CD4-positive, alpha-beta T cell treated with Interferon gamma for 1 hour (primary cell): ENCODE measurements at places on chromosomes 3 and 15.

DNA sequence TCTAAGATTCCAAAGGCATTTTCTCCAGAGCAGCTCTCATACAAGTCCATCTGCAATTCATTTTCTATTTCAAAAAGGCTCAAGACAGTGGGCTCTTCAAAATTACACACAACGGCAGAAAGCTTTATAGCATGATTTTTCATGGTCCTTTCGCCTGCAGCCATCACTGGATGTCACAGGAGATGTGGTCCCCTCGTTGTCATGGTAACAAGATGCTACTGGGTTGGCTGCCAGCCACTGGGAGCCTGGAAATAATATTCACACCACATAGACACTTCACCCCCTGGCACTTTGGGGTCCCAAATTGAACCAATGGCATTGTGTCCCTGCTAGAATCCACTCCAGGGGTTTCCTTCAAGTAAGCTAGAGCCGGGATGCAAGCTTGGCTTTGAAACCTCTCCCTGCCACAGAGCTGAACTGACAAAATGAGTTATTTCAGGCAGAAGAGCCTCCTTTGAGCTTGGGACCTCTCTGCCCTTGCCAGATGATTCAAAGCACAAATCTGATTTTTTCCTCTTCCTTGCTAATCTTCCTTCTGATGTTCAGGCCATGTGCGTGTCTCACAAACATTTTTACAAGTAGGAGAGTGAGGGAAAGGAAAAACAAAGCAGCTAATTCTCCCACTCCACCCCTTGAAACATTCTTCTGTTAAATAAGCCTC, 512.6 kb upstream of the ADAMTS9 start:
- DNase-seq, result no peak

- no peak for DNase-seq
Measured at GRCh38 chr15:86840996-86841395, 761.3 kb downstream of the AGBL1 start.

DNA sequence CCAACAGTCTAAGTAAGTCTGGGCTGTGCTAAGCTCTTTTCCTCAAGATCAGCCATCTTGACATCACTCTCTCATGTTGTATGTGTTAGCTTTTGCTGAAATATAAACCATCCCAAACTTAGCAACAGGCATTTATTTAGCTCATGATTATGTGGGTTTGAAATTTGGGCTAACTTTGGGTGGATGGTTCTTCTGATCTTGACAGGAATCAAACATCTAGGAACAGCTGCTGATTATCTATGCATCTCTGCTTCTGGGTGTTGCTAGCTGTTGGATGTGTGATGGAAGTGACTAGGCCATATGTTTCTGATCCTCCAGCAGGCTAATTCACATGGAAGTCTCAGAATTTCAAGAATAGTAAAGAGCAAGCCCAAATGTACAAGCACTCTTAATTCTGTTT, 615.2 kb upstream of the TGFBR2 start:
- DNase-seq, result no peak

GRCh38 chr3:12447075-12447474, 37.2 kb upstream of the TSEN2 start:
- no peak for DNase-seq

DNA sequence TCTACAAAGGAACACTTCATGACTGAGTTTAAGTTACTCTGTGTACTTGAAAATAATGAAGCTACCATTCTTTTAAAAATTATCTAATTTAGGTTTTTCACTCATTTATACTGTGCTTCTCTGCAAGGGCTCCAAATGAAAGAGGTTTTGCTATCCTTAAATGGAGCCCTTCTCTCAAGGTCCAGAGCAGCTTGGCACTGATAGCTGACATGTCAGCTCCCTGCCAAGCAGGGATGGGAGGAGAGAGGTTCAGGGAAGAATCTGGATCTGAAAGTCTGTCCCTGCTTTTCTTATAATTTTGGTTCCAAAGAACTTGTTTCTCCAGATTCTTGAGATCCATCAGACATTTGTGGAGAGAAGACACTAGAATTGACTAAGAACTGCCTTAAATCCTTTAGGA, 39.1 kb downstream of the MRPS11 start:
- no peak for DNase-seq

DNA sequence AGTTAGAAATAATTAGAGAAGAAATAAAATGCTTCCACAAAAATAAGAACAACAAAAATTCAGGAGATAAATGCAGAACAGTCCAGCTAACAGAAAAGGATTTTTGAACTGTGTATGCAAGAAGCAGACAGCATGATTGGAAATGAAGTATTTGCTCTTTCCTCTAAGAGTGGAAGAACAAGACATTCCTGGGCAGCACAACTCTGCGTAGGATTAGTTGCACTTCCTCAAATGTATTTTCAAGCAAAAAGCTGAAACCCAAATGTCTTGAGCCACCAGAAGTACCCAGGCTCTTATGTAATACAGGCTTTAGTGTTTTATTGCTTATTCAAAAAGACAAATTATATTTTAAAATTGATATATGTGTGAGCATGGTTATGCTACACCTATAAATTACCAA, 127.2 kb downstream of the ZBTB20 start:
- no peak for DNase-seq

GRCh38 chr3:150149651-150150051, 179.0 kb upstream of the PFN2 start:
- no peak for DNase-seq

- DNase-seq, result no peak
Measured at GRCh38 chr3:64666171-64666588, 21.6 kb downstream of the ADAMTS9 start.

DNA sequence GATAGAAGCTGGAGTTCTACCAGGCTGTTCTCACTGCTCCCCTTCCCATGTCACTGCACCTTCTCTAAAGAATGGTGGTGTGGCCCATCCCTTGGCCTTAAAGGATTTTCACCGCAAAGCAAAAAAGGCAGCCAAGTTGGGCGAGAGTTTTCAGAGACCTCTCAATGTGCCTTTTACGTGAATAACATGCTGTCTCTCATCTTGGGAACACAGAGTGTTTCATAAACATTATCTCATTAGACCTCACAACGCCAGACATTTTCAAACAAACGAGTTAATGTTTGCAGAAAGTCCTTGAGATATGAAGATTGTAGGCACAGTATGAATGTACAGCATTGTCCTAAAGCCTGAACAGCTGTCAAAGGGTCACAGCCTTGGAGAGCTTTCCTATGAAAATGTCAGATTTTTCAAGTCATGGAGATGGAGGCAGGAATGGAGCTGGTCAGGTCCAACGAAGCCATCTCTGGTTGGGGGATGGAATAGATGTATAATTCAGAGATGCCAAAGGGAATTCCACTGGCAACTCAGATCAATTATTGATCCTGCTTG, 21.3 kb downstream of the TM4SF1 start:
- no peak for DNase-seq

GRCh38 chr3:48429960-48430707, at the start of gene PLXNB1:
Gene PLXNB1 (minus strand): TSS chr3:48430086. CDS start chr3:48424611, 5,475 bp downstream.
- no peak for DNase-seq

GRCh38 chr15:41556677-41557076, 2.3 kb upstream of the TYRO3 start:
- no peak for DNase-seq

DNA sequence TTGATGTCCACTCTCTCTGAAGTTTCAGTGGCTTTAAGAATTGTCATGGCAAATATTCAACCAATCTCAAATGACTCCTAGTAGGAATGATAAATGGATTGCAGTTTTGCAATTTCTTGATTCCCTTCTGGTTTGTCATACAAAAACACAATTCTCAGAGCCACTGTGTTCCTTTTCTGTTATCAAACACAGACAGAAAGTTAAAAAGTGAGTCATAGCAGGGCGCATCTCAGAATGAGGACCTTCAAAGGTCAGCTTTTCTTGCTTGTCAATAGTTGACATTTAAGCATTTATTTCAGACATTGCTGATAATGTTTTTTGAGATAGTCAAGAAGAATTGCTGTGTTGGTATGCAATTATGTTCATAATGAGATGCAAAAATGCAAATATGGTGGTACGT, 405.9 kb downstream of the NR2F2 start:
- no peak for DNase-seq

GRCh38 chr3:140424726-140425125, 253.1 kb upstream of the TRIM42 start:
- DNase-seq, result no peak

DNA sequence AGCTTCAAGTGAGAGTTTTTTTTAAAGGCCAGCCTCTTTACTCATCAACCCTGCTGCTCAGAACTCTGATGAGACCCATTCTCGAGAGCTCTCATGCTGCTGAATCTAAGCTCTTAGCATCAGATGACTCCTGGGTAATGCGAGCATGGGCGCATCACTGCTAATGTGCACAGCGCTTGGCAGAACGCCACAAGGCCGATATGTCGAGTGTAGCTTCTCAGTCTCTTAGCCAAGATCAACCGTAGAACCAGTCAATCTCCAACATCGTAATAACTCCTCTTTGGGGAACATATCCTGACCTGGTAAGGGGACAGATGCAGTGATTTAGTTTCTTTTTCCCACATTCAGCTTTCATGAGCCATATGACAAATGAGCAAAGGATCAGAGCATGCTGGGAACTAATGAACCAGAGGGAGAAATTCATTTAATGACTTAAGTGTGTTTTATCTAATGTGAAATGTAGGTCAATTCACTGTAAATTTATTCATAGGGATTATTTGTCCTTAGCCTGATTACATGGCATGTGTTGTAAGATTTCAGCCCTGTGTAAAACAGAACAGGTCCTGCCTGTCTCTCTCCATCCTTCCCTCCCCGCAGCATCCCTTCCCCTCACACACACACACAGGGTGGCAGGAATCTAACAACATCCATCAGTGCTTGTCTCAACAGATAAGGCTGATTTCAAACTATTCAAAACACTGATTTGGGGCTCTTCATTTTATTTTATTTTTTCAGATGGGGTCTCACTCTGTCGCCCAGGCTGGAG, 195.4 kb upstream of the C2CD4B start:
- DNase-seq, result no peak

GRCh38 chr3:193767353-193768069, 174.5 kb downstream of the OPA1 start:
- DNase-seq, result no peak

- DNase-seq, result no peak
Measured at GRCh38 chr3:141905129-141905528, 28.7 kb downstream of the ATP1B3 start.

DNA sequence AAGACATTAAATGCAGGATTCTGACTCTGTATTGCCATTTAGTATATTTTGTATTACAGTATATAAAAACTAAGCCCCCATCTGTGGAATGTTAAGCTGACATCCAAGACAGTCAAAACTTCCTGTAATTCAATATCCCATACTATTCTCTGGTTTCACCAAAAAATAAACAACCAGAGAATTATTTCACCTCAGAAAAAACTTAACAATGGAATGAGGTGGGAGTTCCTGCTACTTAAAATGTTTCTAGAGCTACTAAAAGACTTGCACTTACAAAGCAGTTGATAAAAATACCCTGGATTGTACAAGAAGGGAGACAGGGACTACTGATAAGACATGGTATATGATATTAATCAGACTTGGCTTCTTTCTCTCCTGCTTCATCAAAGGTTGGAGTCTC, 8.3 kb downstream of the ARL13B start:
- no peak for DNase-seq

DNA sequence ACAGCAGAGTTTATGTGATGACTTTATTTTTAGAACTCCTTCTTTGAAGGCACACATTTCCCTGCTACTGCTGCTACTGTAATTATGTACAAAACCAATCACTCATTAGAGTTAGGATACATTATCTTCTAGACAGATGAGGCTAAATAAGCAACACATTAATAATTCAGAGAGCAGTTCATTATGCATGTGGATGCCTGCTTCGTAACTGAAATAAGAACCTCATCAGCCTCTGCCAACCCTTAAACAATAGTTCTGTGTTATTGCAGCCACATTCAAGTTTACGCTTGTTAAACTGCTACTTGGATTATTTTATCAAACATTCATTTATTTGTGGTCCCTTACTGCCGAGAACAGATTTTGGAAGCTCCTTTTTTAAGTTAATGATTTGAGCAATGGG, 52.5 kb upstream of the C15orf61 start:
- DNase-seq, result no peak
